Gastrocnemius medialis (tissue), 4 donors: ENCODE measurements at places on chromosomes 4 and X.

DNA sequence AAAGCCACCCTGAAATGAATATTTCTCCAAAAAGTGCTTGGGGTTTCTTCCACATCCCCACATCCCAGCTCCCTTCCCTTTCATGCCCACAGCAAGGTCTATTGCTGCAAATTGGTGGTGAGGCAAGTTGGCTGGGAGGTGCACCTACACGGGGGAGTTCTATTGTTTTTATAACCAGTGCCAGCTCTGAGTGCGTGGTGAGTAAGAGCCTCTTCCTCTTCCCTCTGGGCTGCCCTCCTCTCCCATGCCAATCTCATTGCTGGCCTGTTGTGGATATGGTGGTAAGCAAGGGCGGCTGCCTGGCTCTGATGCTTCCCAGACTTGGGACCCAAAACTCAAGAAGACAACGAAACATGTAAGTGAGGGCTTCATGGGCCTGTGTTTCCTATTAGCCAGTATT lies 204.3 kb downstream of the SHROOM3 start:
- no peak for DNase-seq

DNA sequence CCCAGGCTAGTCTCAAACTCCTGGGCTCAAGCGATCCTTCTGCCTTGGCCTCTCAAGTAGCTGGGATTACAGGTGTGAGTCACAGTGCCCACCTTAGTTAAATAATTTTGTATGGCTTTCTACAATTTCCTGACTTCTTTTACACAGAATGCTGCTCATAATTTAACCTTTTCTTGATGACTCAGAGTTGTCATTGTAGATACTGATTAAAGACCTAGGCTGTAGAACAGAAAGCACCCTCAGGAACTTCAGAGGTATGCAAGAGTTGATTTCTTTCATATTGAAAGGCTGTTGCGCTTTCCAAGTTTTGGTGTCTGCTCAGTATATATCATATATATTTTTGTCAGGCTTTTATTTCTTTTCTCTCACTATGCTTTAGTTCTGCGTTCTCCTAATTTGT lies 21.1 kb upstream of the GPR34 start:
- DNase-seq: no peak

- DNase-seq: no peak
Measured at GRCh38 chr4:160403081-160403480, 1300.2 kb downstream of the RAPGEF2 start.

DNA sequence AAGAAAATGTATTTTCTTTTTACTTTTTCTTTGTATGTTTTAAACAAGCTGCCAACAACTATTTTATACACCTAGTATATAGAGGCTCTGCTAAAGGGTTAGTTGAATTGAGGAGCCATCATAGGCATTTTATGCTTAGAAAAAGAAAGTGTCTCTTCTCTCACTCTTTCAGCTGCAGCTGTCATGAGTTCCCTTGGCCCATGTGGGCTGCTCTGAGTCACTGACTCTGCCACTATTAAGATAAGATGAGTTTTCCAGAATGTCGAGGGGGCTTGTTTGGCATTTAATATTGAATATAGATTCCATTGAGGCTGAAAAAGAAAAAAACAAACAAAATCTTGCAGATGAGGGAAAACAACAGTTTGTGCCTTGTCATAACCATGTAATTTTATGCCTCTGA lies 126.0 kb upstream of the PAQR3 start:
- peak; percentile 13 for DNase-seq

DNA sequence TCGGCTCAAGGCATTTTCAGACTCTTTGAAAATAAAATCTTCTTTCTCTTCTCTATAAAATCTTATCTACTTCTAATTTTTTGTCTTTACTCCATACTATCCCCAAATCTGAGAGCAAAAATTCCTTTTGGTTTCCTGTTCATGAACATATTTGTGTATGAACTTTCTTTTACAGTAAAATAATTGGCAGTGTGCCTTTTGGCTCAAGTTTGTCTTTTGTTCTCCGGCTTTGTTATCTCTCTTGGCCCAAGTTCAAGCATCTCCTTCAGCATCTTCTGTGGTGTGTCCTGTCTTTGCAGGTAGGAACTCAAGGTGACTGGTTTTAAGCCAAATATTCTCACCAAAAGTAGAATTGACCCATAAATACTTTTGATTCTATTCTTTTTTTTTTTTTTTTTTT lies 276.6 kb upstream of the FAT1 start:
- no peak for DNase-seq

GRCh38 chr4:163448540-163449203 lies 24.9 kb downstream of the TKTL2 start:
- no peak for DNase-seq

GRCh38 chrX:78624962-78625909 lies 33.9 kb downstream of the RTL3 start:
- DNase-seq: no peak

DNA sequence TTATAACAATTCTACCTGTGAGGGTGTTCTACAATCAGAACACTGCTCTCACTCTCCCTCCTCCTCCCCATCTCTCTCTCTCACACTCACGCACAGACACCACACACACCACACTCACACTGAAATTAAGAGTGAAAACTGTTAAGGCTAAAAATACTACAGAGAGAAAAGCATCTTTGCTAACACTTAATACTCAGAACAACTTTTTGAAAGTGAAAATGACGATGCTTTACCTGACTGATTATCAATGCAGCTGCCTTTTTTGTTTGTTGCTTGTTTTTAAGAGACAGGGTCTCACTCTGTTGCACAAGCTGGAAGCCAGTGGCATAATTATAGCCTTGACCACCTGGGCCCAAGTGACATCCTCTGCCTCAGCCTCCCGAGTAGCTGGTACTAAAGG lies 222.4 kb downstream of the APBB2 start:
- no peak for DNase-seq

- no peak for DNase-seq
Measured at GRCh38 chr4:123362103-123362502, 34.5 kb upstream of the SPRY1 start.

DNA sequence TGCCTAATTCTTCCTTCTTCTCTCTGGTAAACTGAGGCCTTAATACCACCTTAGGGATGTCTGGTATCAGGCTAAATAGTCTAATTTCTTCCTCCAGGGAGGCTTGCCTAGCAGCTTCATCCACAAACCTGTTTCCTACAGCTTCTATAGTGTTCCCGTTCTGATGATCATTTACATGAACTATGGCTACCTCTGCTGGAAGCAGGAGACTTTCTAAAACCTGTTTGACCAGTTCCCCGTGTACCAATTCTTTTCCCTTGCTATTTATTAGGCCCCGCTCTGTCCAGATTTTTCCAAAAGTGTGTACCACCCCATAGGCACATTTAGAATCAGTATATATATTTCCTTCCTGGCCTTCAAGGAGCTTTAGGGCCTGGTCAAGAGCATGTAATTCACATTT lies 5.8 kb upstream of the USP38 start:
- no peak for DNase-seq

GRCh38 chr4:119781044-119781443 lies 152.4 kb upstream of the PDE5A start:
- DNase-seq: no peak

GRCh38 chrX:19174401-19175025 lies 52.2 kb upstream of the ADGRG2 start:
- no peak for DNase-seq

GRCh38 chrX:54044126-54044876 lies at the start of gene PHF8:
TSS of gene PHF8 (minus strand) at chrX:54044473. CDS start at chrX:54042728, 1,745 bp downstream.
- peak; percentile 95 for DNase-seq

GRCh38 chr4:42331914-42332368 lies 65.3 kb upstream of the SHISA3 start:
- DNase-seq: peak; percentile 31

GRCh38 chr4:11424000-11424399 lies 4.7 kb downstream of the HS3ST1 start:
- no peak for DNase-seq

DNA sequence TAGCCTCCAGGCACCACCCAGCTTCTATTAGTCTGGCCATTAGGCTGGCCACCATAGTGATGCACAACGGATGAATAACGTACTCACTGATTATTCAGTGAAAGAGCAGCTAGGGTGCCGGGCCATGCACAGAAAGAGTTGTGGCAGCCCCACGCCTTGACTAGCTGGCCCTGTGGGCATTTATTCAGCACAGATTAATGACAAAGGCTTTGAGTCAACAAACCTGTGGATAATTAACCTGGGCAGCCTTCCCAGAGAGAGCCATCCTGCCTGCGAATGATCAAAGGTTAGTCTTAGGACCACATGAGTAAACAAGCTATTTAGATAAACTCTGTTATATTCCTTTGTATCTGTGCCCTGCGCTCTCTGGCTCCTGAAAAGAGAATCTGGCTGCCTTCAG lies 37.2 kb downstream of the MAP9 start:
- DNase-seq: no peak
